ENCODE measurements at places on chromosomes 11 and 22.

- DNase-seq: peak; percentile 34
These were observed 531 bp downstream of the PIM3 start for GRCh38 chr22:49961005-49961600.

DNA sequence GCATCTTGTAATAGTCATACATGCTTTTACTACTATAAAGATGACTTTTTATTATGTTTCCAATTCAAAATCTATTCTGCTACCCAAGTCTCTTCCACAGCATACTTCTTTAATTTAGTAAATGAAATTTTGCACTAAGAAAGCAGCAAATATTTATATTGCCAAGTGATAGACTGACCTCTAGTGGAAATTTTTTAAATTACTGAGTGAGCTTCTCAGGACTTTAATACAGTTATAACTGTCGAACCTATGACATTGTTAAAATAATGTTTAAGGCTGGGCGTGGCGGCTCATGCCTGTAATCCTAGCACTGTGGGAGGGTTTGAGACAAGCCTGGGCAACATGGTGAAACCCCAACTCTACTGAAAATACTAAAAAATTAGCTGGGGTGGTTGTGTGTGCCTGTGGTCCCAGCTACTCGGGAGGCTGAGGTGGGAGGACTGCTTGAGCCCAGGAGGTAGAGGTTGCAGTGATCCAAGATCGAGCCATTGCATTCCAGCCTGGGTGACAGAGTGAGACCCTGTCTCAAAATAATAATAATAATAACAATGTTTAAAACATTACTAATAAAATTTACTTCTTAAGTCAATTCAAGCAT lies 27.3 kb downstream of the STK33 start:
- no peak for DNase-seq

- DNase-seq: no peak
These were observed at the start of gene FXYD6 for GRCh38 chr11:117876341-117877119. TSS of gene FXYD6 (minus strand) at chr11:117876658. CDS start at chr11:117842776, 33,882 bp downstream.

DNA sequence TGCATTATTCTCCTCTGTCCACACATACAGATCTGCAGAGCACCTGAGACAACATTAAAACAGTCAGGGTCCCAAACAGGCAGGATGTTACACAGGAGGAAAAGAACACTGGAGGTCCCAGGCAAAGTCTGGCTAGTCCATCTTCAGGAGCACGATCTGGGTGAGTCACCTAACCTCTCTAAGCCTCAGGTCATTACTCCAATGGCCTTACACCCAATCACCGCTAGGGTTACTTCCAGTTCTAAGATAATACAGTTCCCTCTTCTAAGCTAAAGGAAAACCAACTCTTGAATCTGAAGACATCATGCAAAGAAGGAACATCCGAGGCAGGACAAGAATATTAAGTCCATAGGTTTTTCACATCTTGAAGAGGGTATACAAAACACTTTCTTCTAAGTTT lies 24.5 kb downstream of the ASCC2 start:
- no peak for DNase-seq

DNA sequence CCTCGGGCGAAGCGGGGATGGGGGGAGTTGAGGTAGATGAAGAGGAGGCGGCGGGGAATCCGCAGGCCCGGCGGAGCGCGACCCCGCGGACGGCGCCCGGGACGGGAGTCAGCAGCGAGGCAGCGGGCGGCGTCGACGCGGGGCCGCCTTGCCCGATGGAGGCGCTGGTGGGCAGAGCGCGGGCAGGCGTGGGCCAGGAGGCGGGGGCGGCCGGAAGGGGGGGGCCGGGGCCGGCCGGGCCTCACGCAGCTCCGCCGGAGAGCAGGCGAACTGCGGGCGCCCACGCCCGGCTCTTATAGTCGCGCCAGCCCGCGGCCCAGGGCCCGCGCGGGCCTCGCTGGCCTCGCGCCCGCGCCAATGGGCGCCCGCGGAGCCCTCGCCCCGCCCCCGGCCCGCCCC lies at the start of gene IGF2:
IGF2 (minus strand) TSS at position 267 of the 399 bp plus-strand sequence. CDS start 3,866 bp downstream, outside the sequence.
- DNase-seq: no peak

- no peak for DNase-seq
These were observed 2.9 kb downstream of the C11orf87 start for GRCh38 chr11:109424901-109425300.

- no peak for DNase-seq
These were observed 269.3 kb downstream of the BUD13 start for GRCh38 chr11:116503216-116504160.

DNA sequence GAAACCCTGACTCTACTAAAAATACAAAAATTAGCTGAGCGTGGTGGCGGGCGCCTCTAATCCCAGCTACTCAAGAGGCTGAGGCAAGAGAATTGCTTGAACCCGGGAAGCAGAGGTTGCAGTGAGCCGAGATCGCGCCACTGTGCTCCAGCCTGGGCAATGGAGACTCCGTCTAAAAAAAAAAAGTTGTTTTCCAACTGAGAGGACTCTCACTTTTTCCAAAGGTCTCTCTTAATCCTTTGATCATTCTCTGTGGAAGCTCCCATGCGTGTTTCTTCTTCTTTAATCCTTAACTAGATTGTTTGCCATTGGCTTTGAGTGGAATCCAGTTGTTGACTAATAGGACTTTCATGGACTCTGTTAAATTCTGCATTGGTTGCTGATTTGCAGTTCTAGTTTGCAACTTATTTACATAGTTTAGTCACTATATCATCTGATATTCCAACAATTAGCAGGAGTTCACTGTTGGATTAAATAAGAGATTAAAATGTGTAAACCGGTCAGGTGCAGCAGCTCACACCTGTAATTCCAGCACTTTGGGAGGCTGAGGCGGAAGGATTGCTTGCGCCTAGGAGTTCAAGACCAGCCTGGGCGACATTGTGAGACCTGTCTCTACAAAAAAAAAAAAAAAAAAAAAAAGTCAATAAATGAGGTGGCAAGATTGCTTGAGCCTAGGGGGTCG lies 79.7 kb downstream of the C22orf31 start:
- no peak for DNase-seq

GRCh38 chr11:95556342-95557163 lies 233.0 kb downstream of the FAM76B start:
- DNase-seq: no peak

GRCh38 chr11:8098361-8098760 lies 17.4 kb downstream of the TUB start:
- no peak for DNase-seq

GRCh38 chr11:94751218-94751609 lies 16.9 kb upstream of the AMOTL1 start:
- no peak for DNase-seq

- no peak for DNase-seq
These were observed 4.5 kb downstream of the LRRC75B start for GRCh38 chr22:24588381-24588756.

Measured in activated CD4-positive, alpha-beta T cell treated with anti-CD3 and anti-CD28 coated beads for 1 hour (primary cell).